ENCODE measurements at places on chromosomes 12 and 14. TPM values are rescaled to one million over a fixed set of nuclear protein-coding genes. Genes with fewer than 3 reads are reported as not detected.

Gene OLR1
- total RNA-seq, result not detected

DNA sequence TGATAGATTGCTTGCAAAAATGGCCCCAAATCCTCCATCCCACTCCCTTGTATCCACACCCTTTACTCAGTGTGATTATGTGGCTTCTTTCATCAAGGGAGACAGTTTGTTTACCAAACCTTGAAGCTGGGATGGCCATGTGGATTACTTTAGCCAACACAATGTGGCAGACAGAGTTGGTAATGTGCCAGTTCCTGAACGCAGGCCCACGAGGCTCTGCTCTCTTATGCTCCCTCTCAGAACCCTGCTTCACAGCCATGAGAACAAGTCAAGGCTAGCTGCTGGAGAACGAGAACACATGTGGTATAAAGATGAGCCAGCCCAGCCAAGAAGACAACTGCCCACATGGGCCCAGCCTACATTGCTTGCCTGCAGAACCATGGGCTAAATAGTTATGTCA, 162.3 kb downstream of the NDUFA12 start:
- DNase-seq, result no peak

Gene SENP1
- 9.6 TPM for total RNA-seq

Gene CHGA
- not detected for total RNA-seq

DNA sequence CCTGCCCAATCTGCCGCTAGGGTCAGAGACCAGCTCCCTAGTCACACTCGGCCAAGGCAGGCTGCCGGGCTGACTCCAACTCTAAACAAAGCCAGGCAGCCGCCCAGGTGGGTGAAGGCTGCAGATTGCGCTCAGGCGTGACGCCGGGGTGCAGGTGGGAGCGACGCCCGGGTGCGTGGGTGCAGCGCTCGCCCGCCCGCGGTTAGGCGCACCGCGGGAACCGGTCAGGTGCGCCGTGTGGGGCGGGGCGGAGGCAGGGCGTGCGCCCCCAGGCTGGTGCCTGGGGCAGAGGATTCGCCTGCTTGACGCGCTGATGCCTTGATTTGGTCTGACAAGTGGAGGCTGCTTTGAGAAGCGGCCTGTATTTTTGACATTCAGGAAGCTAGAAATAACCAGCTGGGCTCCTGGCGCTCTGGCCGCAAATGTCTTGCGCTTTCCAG, 126.7 kb upstream of the HIF1A start:
- DNase-seq, result no peak

GRCh38 chr12:114729731-114730130, 45.8 kb upstream of the TBX3 start:
- no peak for DNase-seq

GRCh38 chr14:24279301-24280186, 8.1 kb upstream of the RABGGTA start:
- DNase-seq, result no peak
